ENCODE measurements at places on chromosomes 7 and 10.

GRCh38 chr10:34721208-34721840, 93.8 kb downstream of the PARD3 start:
- peak; percentile 37 for DNase-seq

GRCh38 chr10:66457629-66458028, 468.2 kb upstream of the LRRTM3 start:
- no peak for DNase-seq

- DNase-seq = peak; percentile 52
These were observed 54.5 kb downstream of the NRP1 start for GRCh38 chr10:33279811-33280602.

- DNase-seq = no peak
These were observed 312.3 kb downstream of the CAMK1D start for GRCh38 chr10:12661671-12662070.

- DNase-seq = no peak
These were observed 57.7 kb downstream of the TNPO3 start for GRCh38 chr7:128997181-128997580.

DNA sequence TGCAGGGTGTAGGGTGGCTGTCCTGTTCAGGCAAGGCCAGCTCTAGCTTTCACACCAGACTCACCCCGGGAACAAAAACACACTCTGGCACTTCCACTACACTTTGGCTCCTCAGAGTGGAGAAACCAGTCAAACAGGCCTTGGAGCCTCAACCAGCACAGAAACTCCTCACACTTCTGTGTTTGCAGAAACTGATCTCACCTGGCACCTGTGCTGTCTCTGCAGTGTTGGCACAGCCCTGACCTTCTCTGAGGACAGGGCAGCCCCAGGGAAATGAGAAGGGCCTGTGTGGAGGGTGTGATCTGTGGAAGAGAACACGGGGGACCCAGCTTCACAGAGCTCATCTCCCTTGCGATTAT, 4.1 kb upstream of the CALML5 start:
- no peak for DNase-seq

- DNase-seq = peak; percentile 98
These were observed 47.2 kb upstream of the NRP1 start for GRCh38 chr10:33381451-33382215.

GRCh38 chr7:7595451-7595850, 28.8 kb downstream of the MIOS start:
- DNase-seq = peak; percentile 26

GRCh38 chr7:105353752-105354328, 34.9 kb downstream of the SRPK2 start:
- peak; percentile 64 for DNase-seq

GRCh38 chr10:443459-443858, 246.0 kb downstream of the DIP2C start:
- no peak for DNase-seq

- no peak for DNase-seq
These were observed 6.3 kb upstream of the C7orf33 start for GRCh38 chr7:148584154-148584827.

DNA sequence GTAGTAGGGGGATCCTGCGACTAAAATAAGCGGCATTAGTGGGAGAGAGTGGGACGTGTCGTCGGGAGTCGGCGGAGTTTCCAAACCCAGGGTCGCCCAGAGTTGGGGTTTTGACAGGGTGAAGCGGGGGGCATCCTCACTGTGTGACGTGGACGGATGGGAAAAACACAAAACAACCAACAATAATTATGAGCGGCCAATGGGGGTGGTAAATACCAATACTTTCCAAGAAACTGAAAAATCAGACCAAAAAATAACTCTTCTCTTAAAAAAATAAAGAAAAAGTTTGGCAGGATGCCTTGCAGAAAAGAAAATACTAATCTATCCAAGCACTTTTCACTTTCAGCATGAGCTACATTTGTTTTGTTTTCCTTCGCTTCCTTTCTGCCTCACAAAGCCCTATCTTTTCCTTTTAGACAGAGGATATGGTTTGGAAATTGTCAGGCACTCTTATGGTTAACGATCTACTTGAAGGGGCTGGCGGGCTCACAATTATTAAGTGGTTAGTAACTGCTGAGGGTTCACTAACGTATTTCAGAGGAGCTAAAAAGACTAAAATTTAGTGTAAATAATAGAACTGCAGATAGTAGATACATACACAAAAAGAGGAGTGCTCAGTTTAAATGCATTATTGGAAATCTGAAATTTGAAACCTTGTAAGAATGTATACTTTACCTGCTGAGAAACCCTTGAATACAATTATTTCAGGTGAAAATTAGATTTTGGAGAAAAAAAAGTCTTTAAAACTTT, 802 bp upstream of the CDK6 start:
- DNase-seq = no peak

DNA sequence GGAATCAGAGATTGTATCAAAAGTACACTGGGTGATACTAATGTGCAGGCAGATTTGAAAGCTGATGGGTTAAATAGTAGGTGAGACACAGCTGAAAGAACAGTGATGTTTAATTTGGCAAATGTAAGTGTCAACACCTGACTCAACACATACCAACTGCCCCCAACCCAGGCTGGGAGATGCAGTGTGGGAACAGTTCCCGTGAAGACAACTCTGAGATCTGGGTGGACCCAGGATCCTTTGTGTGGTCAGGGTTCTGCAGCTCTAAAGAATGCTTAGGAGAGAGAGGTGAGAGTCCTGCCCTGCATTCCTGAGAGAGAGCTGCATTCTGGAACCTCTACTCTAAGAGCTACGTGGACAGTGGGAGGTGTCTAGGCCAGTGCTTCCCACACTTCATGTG, 479.7 kb downstream of the RPS24 start:
- no peak for DNase-seq
